ENCODE measurements at places on chromosomes 4 and X. TPM values are rescaled to one million over a fixed set of nuclear protein-coding genes. Genes with fewer than 3 reads are reported as not detected.

H2BW2 gene
- total RNA-seq, result not detected

USP17L15 gene
- total RNA-seq, result not detected

DYNLT3 gene
- total RNA-seq, result 24.7 TPM

ZNF185 gene
- 16.3 TPM for total RNA-seq

ZFP42 gene
- 0.26 TPM for total RNA-seq

PAGE1 gene
- total RNA-seq, result not detected

MAGT1 gene
- 64.0 TPM for total RNA-seq

ZAR1 gene
- total RNA-seq, result 0.55 TPM

TMEM35A gene
- total RNA-seq, result 1.5 TPM

HSD17B13 gene
- total RNA-seq, result 1.7 TPM

MAML3 gene
- 13.1 TPM for total RNA-seq

ALB gene
- total RNA-seq, result 2.9 TPM

SMR3B gene
- not detected for total RNA-seq

GRCh38 chr4:110753466-110753865, 130.6 kb upstream of the PITX2 start:
- no peak for DNase-seq

DNA sequence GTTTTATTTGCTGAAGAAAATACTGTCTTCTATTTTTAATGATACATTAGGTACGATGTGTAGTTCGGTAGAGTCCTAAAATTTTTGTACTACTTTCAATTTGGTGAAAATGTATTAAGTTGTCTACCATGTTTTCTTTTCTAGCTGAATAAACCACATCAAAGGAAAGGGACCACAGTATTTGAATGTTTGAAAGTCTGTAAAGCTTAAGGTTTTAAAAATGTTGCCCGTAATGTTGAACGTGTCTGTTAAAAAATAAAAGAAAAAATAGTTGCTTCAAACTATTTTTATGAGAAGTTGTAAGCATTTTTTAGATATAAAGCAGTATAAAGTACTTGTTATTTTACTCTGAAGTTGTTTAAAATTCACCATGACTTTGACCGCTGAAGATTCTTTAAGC, 3.2 kb downstream of the CDKN2AIP start:
- DNase-seq, result no peak

DNA sequence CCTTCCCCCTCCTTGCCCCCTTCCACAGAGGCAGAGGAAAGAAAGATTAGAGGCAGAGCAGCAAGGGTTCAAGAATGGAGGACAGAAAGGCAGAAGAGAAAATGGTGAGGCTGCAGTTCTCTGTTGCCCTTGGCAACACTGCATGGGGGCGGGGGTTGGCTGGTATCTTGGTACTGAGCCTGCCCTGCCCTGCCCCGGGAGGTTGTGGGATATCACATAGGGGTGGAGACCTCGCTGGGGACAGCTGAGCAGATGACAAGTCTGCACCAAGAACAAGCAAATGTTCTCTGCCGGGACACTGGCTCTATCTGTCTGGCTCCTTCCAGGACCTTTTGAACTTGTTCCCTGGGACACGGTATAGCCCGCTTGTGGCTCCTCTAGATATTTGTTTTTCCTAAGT, 39.8 kb downstream of the NHS start:
- no peak for DNase-seq

GRCh38 chr4:47791965-47792364, 45.9 kb downstream of the CORIN start:
- DNase-seq, result no peak

DNA sequence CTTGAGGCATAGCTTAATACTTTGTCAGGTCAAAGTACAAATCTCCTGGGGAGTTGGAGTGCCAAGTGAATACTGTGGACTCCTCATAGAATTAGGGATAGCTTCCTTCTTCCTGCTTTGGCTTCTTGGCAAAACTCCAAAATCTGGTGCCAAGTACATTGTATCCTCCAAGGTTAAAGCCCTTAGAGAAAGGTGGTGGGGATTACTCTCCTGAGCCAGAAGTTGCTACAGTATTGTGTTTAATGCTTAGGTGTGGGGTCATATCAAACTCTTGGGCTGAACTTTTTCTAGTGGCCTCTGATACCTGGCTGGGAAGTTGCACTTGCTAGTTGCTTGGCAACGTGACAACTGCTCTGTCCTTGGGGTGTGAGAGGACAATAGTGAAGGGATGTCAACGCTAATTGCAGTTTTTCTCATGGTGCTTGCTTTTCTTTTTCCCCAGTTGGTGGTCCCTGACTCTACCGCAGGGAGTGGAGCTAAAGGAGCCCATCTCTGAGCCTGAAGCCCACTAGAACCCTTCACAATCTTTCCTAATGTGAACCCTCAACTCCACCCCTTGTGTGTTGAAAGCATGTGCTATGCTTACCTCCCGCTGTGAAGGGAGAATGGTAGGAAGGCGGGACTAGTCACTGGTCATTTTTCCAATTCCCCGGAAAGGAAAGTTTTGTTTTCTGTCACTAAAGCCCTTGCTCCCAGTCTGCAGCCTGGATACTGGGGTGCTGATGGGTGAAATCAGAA, 35.5 kb downstream of the DLG3 start:
- DNase-seq, result no peak

DNA sequence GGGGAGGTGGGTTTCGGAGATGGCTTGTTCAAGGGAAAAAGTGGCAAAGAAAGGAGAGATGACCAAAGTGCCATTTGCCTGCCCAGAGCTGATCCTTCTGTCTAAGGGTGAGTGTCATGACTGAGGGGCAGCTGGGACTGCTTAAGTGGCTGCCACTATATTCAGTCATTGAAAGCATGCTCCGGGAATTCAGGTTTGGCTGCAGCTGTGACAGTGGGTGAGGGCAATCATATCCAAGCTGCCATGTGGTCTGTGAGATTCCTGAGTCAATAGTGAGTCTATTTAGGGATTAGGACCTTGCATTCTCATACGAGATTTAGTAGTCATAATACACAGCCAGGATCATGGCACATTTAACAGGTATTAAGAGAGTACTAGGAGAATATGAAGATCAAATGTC, 138.8 kb upstream of the BANK1 start:
- no peak for DNase-seq

DNA sequence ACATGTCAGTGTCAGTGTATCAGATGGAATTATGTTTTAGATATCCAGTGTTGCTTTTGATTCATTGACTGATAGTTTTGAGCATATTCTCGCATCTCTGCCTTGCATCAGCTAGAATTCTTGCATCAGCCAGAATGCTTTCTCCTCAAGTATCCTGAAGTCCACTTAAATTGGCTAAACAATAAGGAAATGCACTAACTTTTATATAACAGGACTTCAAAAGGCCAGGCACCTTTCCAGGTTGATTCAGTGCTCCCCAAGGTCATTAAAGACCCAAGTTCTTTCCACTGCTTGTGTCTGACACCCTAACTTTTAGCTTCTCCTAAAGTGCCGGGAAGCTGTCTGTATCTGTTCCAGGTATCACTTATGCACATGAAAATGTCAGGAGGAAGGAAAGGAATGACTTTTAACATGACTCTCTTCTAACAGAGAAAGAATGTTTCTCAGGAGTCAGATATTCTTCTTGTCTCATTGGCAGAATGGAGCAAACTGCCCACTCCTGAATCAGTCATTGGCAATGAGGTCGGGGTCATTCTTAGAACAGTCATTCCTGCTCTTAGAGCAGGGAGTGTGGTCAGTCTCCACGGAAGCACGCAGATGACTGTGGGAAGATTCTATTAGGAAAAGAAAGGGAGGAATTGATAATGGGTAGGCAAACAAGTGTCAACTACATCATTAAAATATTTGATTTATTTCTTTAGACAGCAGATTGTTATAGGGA, 92.9 kb upstream of the TLL1 start:
- no peak for DNase-seq

- DNase-seq, result no peak
These were observed 99.1 kb upstream of the EDNRA start for GRCh38 chr4:147381749-147382148.

DNA sequence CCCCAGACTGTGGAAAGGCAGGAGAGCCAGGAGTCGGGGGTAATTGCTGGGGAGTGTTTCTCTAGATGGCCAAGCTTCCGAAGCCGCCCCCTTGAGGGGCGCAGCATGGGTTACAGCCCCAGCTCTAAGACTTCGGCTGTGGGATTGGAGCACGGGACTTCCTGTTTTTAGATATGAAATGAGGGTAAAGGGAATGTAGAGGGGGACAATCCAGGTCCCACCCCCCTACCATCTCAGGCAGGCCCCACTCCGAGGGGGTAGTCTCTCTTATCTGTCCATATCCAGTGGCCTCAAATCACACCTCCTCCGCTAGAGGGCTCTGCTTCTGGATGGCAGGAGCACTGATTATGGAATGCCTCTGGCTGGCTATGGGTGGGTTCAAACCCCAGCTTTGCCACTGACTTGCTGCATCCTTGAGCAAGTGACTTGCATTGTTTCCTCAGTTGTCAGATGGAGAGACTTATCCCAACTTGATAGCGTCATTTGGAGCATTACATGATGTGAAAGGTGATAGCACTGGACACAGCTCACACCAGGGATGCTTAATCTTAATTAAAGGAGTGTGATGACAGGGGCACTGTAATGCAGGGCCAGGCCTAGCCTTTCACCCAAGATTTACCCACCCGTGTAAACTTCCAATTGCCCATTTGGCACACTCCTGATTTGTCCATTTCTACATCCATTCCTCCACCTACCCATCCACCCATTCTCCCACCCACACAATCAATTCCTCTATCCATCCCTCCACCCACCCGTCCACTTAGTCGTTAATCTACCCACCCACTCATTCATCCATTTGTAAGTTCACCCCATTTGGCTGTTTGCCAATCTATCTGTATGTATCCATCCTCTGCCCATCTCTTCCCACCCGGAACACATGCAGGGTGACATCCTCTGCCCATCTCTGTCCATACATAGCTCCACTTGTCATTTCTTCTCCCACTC, 848 bp upstream of the KCND1 start:
- DNase-seq, result no peak

DNA sequence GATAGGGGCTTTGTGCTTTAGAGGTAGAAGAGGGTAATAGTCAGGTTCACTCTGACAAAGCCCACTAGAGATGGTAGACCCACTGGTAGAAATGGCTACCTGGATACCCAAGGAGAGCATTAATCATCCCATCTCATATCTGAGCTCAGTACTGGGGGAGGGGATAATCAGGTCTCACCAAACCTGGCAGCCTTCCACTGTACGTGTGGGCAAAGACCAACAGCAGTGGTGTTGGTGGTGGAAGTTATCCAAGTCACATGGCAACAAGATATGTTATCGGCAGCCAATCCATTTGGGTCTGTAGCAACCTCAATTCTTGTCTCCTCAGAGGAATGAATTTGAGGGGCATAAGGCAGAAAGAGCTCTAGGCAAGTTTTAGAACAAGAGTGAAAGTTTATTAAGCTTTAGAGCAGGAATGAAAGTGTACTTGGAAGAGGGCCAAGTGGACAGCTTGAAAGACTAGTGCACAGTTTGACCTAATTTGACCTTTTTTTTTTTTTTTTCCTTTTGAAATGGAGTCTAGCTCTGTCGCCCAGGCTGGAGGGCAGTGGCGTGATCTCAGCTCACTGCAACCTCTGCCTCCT, 67.0 kb upstream of the CXCL13 start:
- no peak for DNase-seq

- DNase-seq, result no peak
These were observed 40.4 kb downstream of the GUCY1B1 start for GRCh38 chr4:155799116-155799793.

- no peak for DNase-seq
These were observed at the start of gene DCAF12L2 for GRCh38 chrX:126165721-126166461. Gene DCAF12L2 (minus strand): TSS chrX:126166289. CDS start chrX:126165924, 365 bp downstream.

GRCh38 chrX:84710611-84711010, 208.4 kb upstream of the HDX start:
- no peak for DNase-seq

GRCh38 chr4:172356016-172356415, 542.8 kb downstream of the GALNTL6 start:
- DNase-seq, result no peak

- no peak for DNase-seq
These were observed 46.2 kb downstream of the TIGD2 start for GRCh38 chr4:89157488-89158024.

DNA sequence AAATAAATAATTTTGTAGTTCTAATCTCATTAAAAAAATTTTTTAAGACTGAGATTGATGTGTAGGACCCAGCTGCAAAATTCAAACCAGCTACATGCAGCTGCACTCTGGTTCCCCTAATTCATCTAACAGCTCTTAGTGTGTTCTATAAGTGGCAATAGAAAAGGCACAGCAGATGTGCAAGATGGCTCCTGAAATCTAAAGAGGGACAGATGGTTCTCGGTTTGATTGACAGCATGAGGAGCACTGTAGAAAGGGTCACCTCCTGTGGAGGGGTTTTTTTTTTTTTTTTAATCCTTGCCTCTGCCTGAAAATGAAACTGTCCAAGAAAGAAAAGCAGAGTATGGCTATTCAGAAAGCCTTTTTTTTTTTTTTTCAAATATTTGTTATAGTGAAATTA, 16.9 kb upstream of the OCIAD1 start:
- no peak for DNase-seq

- DNase-seq, result no peak
These were observed 137.2 kb downstream of the MAGEC1 start for GRCh38 chrX:142040906-142041305.

DNA sequence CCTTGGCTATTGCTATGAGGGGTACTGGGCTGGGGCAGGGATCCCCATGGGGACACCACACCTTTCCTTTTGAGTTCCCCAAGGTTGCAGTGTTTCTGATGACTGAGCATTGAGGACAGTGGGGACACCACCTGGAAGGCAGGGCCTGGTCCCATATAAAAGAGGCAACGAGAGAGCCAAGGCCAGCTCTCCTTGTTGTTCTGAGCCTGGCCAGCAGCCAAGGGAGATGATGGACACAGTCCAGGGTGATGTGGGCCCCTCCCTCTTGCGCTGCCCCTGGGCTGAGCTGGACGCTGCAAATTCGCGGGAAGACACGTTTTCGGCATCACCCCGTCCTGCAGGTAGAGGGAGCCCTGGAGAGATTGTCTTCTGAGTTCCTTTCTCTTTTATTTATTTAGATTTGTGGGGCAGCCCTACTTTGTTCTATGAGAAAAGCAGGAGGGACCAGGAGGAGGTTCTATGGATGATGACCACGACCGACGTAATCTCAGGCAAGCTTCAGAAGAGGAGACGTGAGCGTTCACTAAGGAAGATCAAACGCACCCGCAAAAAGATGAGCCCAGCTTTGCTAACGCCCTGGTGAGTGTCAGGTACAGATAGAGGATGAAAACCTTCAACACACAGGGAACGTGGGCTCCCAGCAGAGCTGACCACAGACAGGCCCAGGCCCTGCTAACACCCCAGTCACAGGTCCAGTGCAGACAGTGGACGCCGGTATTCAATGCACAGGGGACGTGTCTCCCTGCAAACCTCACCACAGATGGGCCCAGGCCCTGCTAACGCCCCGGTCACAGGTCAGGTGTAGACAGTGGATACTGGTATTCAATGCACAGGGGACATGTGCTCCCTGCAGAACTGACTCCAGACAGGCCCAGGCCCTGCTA, 97.4 kb downstream of the SHOX start:
- no peak for DNase-seq

DNA sequence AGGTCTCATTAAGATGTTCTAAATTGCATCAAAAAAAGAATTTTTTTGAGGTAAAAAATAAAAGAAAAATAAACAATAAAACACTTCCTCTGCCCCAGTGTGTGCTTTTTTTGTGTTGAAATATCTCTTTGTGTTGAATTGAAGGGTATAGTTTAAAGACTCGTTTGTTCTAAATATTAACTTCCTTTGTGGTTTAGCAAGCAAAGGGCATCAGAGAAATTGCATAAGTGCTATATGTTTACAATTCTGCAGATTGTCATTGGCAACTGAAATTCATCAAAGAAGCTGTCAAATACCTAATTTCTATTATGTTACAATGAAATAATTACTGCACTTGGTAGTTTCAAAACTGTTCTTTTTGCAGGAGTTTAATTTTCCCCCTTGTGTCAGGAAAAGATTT, 260.5 kb downstream of the DKK2 start:
- DNase-seq, result no peak

- no peak for DNase-seq
These were observed 254.2 kb downstream of the CBR4 start for GRCh38 chr4:168755598-168756477.

Data from upper lobe of right lung (tissue), 1 donor.